ENCODE measurements at places on chromosomes 7 and 10. TPM values are rescaled to one million over a fixed set of nuclear protein-coding genes. Genes with fewer than 3 reads are reported as not detected.

Gene OR2A2
- not detected for total RNA-seq

Gene LRRC4
- 0.50 TPM for total RNA-seq

Gene VAX1
- total RNA-seq, result not detected

Gene HTR5A
- not detected for total RNA-seq

Gene LRCH4
- 71.7 TPM for total RNA-seq

Gene CACNB2
- total RNA-seq, result not detected

Gene REEP3
- 20.9 TPM for total RNA-seq

Gene CUTC
- total RNA-seq, result 24.6 TPM

Gene SMIM30
- total RNA-seq, result 36.0 TPM

Gene CUZD1
- total RNA-seq, result 1.6 TPM

Gene MPP7
- total RNA-seq, result 10.9 TPM
